Cardiac septum (tissue), 1 donor: ENCODE measurements at places on chromosomes 7 and 10.
A peak's percentile ranks its signal among the peaks of the same experiment; 100 is the strongest.

DNA sequence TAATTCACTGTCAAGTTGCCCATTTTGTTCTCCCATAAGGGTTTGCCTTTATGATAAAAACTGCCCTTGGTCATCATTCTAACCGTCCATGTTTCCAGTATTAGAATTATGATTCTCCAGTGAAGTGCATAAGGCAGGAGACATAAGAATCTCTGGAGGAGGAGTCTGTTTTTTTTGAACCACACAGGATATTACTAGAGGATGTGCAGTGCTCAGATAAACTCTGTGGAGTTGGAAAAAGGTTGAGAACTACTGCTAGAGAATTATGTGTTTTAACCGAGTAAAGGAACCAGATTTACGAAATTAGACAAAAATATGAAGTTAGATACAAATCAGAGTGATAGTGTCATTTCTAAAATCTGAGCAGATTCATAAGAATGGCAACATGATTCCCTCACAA lies 40.5 kb downstream of the MDFIC start:
- no peak for DNase-seq

- DNase-seq: no peak
These were observed 121.8 kb downstream of the SGMS1 start for GRCh38 chr10:50501924-50502452.

- DNase-seq: no peak
These were observed 57.0 kb upstream of the PRKCQ start for GRCh38 chr10:6637053-6637452.

GRCh38 chr7:69596056-69596455 lies 2.2 kb upstream of the AUTS2 start:
- no peak for DNase-seq

DNA sequence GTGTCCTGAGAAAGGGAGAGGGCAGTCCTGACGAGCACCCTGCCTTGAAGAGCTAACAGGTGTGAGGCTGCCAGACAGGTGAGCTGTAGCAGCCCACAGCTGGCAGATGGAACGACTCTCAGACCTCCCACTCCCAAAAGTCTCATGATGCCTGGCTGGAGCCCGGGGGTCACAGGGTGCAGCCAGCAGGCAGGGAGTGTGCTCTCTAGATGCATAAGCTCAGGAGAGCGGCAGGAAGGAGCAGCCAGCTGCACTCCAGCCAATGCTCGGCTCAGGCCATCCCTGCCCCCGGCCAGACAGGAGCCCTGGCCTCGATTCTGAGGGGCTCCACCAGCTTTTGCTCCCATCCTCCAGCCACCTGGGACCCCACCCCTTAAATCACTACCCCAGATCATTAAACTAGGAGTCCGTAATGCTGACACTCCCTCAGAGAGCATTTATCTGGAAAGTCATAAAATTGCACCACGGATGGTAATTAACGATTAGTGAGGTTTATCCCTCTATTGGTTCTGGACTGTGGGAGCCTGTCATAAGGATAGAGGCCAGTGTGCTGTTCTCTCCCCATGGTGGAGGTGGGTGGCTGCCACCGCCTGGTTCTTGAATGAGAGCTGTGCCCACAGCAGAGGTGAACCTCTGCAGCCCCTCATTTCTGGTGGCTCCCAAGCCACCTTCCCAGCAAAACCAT lies 63.5 kb upstream of the ZMIZ1 start:
- DNase-seq: no peak

DNA sequence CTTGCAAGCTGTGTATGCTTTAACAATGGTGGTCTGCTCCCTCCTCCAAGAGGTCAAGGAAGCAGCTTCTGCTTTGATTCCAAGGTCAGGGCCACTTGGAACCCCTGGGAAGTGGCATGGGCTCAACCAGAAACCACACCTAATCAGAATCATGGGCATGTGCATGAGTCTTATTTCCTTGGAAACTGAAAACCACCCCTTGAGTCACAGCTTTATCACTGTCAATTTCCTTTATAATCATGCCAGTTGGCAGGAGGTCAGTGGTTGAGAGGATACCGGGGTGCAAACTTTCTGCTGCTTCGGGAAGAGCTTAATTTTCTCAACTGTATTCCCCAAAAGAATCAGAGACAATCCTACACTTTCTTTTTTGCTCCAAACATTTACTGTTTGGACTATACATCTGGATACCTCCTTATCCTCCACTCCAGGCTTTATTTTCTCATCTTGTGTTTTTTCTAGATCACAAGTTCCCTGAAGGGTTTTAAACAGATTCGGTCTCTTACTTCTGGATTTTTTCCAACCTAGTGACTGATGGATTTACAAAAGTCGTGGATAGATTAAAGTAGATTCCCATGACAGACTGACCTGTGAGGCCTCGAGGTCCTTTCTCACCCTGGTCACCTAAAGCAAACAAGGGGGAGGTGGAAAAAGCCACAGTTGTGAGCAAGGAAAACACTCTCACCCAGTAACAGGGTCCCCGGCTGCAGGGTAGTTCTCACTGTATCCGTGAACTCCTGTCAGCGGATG lies 36.0 kb downstream of the COL17A1 start:
- no peak for DNase-seq

- no peak for DNase-seq
These were observed 204.3 kb downstream of the CHCHD3 start for GRCh38 chr7:132877573-132877972.

DNA sequence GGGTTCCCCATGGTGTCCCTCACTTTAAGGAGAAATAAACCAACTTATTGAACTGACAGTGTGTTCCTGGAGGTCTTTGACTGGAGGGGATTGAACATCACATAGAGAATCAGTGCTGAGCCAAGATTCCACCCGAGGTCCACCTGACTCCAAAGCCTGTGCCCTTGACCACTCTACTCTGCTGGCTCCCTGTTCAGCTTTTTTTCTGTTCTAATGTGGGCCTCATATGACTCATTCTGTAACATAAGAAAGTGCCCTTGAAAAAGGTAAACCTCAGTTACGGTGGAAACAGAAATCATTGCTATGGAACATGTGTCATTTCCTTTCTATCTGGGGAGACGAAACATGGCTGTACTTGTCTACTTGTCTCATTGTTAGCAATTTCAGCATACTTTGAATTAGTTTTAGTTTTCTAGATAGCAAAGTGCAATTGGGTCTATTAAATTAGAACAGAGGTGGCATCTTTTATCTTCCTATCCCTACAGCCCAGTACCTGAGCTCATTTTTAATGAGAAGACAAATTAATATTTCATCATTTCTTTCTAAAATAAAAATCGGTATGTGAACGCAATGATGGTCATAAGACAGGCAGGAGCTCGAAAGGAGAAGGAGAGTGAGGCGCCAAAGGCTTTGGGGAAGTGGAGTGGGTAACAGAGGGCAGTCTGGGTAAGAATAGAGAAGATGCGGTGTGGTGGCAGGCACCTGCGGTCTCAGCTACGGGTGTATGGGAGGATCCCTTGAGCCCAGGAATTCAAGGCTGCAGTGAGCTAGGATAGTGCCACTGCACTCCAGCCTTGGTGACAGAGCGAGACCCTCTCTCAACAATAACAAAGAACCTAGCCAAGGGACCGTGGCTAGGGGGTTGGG lies 1.5 kb downstream of the GSDME start:
- DNase-seq: no peak

DNA sequence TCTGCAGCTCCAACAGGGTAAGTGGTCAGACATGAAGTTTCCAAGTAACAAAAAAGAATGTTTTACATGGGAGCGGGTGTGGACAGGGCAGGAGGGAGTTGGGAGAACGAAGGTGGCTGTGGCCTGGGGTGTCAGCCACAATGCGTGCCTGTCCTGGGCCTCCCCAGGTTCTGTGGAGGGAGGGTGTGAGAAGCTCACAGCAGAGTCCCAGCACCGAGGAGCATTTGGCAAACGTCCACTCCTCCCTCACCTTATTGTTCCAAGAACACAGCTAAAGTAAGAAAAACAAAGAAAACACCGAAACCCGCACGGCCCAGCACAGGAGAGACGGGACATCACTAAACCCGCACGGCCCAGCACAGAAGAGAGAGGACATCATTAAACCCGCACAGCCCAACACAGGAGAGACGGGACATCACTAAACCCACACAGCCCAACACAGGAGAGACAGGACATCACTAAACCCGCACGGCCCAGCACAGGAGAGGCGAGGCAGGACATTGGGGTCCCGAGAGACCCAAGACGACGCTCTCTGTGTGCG lies 226.4 kb downstream of the MAD1L1 start:
- DNase-seq: peak; percentile 68
